Activated naive CD4-positive, alpha-beta T cell treated with Interleukin-2 at 50 U/mL for 16 hours (primary cell): ENCODE measurements at places on chromosomes 2 and 18.

DNA sequence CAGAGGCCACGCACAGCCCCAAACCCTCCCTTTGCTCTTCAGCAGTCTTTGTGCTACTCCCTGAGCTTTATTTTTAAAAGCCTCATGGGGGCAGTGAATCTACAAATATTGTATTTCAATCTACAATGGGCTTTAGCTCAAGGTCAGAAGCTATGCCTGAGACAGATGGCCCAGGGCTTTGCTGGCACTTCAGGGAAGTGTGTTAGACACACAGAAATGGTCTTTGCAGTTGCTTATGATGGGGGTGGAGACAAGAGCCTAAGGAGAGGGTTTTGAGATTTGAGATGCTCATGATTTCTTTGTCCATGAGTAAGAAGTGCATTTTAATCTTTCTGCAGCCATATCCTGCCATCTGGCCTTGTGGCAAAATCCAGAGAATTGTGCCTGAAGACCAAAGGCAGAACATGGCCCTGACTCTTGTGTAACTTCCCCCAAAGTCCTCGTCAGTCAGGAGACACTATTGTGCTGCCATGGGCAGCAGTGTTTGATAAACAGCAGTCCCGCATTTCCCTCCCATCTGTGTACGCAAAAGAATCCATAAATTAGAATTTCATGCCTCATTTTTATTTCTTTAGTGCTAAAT is 92.6 kb downstream of the VAPA start:
- no peak for DNase-seq

- no peak for DNase-seq
These were observed 174.6 kb upstream of the PID1 start for GRCh38 chr2:229445501-229446211.

DNA sequence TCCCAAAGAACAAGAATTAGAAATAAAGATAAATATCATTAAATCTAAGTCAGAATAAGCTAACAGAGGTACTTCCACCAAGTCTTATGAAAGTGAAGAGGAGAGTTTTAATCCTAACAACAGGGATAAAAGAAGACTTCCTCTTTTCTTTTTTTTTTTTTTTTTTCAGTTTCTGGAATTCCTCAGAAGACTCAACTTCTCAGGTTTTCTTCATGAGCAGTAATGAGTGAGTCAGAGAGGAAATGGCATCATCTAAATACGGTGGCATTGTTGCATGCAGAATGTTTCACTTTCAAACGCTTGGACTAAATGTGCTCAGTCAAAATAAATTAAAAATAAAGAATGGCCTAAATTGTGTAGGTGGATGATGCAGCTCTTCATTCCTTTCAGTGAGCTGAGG is 45.6 kb upstream of the ARHGAP15 start:
- DNase-seq, result no peak

GRCh38 chr2:44351676-44352075 is 9.6 kb downstream of the PREPL start:
- DNase-seq, result no peak

GRCh38 chr2:239666053-239666854 is 265.4 kb upstream of the HDAC4 start:
- no peak for DNase-seq

DNA sequence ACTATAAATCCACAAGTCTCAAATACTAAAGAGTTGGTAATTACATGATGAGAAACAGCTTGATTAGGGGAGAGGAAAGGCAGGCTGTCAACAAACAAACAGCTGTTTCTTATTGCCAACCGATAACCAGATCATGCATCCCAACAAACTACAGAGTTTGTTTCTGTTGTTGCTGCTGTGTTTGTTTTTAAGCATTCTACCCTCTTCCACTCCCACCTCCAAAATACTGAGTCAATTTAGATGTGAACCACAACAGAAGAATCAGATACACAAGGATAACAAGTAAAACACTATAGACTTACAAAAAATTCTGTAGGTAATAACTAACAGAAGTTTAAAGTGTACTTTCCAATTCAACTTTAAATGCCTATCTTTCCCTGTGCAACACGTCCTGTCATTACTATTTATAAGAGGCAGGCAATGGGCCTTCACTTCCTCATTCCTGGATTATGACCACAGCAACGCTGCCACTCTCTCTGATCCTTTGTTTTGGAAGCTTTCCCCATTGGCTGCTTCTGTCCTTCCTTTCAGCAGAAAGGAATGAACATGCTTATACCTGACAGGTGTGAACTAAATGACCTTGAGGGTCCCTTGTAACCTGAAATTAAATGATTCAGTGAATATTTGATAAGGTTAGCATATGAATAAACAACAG is 152.0 kb downstream of the SRBD1 start:
- DNase-seq, result no peak

GRCh38 chr2:182592691-182593393 is 123.2 kb upstream of the DNAJC10 start:
- no peak for DNase-seq
